ENCODE measurements at places on chromosomes 5 and 9.
A peak's percentile ranks its signal among the peaks of the same experiment; 100 is the strongest.

DNA sequence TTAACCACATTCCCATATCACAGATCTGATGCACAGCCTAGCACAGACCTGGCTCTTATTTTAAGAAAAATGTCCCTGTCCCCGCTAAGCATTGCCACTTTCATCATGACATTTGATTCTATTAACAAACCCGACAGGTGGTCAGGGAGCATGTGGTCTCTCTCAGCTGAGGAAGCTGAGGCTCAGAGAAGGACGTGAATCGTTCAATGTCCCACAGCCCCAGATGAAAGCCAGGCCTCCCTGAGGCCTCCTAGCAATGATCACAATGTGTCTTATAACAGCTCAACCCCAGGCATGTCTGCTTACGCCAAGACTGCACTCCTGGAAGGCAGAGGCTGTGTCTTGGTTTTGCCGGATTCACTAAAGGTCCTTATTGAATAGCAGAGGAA lies 10.4 kb upstream of the CRB2 start:
- no peak for DNase-seq

GRCh38 chr9:20570756-20571155 lies 51.5 kb downstream of the MLLT3 start:
- no peak for DNase-seq

DNA sequence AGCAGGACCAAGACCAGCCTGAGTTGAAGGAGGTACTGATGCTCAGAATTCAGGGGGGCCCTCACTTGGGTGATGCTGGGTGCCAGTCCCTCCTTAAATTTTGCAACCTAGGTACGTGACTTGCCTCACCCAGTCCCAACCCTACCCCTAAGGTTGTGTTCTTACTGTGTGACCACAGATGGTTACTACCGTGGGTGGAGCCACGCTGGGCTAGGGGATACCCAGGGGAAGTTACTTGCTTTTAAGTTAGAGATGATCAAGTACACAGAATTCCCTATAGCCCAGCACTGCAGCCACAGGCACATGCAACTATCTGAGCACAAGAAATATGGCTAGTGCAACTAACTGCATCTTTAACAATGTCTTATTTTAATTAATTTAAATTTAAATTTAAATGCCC lies 32.9 kb downstream of the NXNL2 start:
- no peak for DNase-seq

GRCh38 chr9:114098936-114099668 lies at the start of gene KIF12:
KIF12 (minus strand) TSS chr9:114099292; CDS start chr9:114099276, 16 bp downstream.
- DNase-seq = no peak

GRCh38 chr9:108156270-108156998 lies 666.9 kb upstream of the KLF4 start:
- DNase-seq = no peak

DNA sequence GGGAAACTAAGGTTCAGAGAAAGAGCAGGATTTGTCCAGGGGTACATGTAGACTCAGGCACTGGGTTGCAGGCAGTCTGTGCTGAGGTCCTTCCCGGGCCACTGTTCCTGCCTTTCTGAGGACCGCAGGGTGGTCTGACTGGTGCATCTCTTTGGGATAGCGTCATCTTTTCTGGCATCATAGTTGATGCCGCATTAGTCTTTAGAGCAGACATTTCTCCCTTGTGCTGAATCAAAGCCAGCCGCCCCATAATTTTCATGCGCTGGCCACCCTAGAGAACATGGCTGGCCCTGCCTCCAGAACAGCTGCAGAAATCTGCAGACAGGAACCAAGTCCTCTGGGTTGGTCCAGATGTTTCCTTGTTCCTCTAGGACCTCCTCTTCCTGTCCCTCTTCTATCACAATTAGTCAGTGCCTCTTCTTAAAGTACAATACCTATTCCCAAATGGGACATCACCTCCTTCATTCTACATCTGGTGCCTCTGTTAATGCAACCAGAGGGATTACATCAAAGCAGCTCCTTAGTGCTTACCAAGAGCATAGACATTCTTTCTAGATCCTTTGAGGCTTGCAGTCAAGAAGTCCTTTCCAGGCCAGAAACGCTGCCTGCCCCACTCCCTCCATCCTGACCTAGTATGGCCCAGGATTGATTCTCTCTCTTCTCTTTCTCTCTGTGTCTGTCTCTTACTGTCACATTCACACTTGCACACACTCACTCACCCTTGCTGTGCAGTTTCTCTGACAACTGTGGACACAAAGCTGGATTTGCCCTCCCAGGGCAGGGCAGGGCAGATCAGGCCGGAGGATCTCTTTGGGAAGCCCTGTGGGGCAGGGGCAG lies 42.0 kb upstream of the ORM1 start:
- DNase-seq = no peak

GRCh38 chr9:84917366-84918070 lies 248.0 kb downstream of the NTRK2 start:
- DNase-seq = no peak

DNA sequence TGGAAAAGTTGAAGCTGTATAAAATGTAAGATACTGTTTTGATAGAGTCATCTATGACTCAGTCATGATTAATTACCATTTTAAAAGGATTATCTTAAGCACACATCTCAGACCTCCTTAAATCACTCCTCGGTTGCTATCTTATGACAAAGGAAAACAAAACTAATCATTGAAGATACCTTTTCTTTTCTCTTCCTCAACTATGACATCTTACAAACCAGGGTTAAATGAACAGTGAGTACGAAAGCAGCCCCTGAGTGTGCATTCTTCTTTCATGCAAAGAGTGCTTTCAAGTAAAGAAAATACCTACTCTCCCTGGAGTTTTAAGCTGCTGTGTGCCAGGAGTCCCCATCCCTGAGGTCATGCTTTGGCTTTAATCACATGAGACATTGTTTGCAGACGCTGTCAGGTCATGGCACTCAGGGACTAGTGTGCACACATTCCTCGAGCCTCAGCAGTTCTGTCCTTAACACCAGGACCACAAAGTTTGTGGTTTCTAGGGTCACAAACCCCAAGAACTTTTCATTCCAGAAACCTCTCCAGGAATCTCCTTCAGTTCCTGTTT lies 86.7 kb upstream of the ICE1 start:
- no peak for DNase-seq

GRCh38 chr5:33810491-33811120 lies 81.2 kb downstream of the ADAMTS12 start:
- DNase-seq = no peak

GRCh38 chr9:13022756-13023155 lies 247.9 kb downstream of the LURAP1L start:
- DNase-seq = no peak

DNA sequence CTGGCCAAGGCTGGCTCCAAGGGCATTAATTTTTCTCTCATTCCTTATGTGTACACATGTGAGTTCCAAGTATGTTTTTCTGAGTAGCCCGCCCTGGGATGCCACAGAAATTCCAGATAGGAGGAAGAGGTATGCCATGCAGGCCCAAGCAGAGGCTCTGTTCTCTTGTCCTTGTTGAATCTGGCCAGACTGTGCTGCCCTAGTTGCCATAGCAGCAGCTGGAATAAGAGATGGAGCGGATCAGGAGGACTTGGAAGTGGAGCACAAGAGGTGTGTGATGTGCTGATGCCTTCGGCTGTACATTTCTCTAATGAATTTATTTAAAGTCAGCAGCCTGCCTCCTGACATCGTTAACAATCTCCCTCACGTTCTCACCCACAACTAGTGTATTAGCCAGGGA lies 235.6 kb upstream of the RPS23 start:
- DNase-seq = no peak

DNA sequence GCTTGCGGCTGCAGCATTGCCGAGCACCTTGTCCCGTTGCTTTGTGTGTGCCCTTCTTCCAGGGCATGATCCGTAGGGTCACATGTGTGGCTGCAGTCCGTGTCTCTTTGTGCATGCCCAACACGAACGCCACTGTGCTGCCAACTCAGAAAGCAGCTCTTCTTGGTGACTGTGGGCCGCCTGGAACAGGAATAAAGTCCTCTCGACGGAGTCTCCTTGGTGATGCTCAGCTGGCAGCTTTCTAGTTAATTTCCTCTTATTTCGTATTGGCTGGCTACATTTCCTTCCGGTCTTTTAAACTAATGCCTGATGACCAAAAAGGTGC lies 5.8 kb downstream of the EXOC3 start:
- DNase-seq = no peak

GRCh38 chr5:39376293-39376714 lies 12.0 kb upstream of the C9 start:
- DNase-seq = no peak

DNA sequence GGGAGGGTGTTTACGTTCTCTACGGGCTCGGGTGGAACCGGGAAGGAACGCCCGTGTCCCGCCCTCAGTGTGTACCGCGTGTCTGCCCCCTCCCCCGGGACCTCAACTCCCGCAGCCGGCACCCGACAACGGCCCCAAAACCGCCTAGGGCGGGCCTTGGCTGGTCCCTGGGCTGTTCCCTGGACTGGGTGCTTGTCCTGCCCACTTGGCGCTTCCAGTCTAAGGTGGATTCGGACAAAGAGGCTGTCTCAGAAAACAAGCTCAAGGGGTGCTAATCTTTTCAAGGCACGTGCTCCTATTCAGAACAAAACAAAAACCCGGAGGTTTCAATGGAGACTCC lies 379 bp upstream of the CLK4 start:
- DNase-seq = no peak

- no peak for DNase-seq
Observed at GRCh38 chr5:146018514-146019375, 82.4 kb downstream of the SH3RF2 start.

- no peak for DNase-seq
Observed at GRCh38 chr5:147309621-147310020, 74.8 kb downstream of the STK32A start.

DNA sequence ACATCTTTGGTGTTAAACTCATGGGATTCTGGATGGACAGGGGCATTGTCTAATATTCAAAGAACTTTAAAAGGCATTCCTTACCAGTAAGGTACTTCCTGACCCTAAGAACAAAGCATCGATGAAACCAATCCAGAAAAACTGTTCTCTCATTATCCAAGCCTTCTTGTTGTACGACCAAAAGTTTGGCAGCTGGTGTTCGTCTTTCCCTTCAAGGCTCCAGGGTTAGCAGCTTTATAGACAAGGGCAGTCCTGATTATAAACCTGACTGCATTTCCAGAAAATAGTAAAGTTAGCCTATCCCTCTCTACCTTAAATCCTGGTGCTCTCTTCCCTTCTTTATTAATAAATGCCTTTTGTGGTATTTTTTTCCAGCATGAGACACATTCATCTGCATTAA lies 149.4 kb upstream of the MRPS30 start:
- no peak for DNase-seq

- DNase-seq = no peak
Observed at GRCh38 chr5:75439276-75439675, 72.2 kb downstream of the CERT1 start.

GRCh38 chr5:96875791-96876291 lies 459 bp upstream of the ERAP2 start:
- no peak for DNase-seq

- no peak for DNase-seq
Observed at GRCh38 chr9:136403538-136403914, 3.6 kb upstream of the SNAPC4 start.

- DNase-seq = no peak
Observed at GRCh38 chr5:132204371-132205135, 23.1 kb downstream of the P4HA2 start.

GRCh38 chr5:94503677-94504076 lies 114.7 kb downstream of the KIAA0825 start:
- no peak for DNase-seq

DNA sequence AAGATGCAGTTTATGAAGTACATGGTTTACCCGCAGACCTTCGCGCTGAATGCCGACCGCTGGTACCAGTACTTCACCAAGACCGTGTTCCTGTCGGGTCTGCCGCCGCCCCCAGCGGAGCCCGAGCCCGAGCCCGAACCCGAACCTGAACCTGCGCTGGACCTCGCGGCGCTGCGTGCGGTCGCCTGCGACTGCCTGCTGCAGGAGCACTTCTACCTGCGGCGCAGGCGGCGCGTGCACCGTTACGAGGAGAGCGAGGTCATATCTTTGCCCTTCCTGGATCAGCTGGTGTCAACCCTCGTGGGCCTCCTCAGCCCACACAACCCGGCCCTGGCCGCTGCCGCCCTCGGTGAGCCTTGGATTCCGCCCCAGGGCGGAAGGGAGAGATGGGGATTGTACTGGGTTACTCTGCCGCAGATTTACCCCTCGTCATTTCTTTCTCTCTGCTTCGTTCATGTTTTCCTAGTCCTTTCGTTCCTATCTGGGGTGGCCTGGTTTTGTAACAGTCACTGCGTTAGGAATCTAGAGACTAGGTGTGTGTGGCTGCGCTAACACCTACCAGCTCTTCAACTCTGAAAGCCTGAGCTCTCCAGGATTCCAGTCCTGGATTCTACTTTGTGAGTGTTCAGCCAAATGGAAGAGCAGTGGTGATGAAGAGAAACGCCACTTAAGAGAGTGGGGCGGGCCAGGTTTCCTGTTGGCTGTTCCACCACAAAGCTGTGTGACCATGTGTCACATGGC lies 638 bp downstream of the MRPS30 start:
- DNase-seq = peak; percentile 5

Data from AG09319 (cell line).